ENCODE measurements at places on chromosomes 5 and 9. TPM values are rescaled to one million over a fixed set of nuclear protein-coding genes. Genes with fewer than 3 reads are reported as not detected.

DNA sequence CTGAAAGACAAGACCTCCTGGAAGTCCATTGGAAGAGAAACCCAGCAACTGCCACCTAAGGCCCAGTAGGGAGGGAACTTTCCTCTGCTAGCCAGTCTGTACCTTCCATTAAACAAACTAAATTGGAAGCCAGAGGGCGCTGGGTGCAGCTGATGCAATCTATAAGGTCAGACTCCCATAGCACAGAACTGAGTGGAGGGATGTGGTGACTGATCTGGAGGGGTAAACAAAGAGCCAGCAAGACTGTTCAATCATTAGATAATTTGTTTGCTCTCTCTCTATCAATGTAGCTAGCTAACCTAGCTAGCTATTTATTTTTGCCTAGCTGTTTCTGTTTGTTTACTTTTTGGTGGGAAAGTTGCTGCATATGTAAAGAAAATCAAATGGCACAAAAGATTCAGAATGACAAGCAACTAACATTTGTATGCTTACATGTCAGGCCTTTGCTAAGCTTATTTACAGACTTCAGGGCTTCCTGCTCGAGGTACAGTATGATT is 291.8 kb upstream of the DAB2 start:
- no peak for DNase-seq

DNA sequence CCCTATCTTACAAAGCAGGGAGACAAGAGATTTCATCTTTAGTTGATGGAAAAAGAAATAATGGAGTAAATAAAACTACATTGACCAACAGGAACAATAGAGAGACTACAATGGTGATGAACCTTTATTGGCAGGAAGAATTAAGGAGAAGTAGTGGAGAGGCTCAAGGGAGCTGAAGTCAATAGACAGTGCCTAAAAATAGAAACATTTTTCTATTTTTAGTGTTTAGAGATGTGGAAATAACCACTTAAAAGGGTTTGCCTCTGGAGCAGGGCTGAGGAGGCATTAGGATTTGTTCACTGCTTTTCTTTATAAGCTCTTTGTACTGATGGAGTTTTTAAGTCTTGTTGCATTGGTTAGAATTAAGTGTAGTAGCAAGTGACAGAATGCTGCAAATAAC is 98.4 kb upstream of the ERCC6L2 start:
- DNase-seq = no peak

DNA sequence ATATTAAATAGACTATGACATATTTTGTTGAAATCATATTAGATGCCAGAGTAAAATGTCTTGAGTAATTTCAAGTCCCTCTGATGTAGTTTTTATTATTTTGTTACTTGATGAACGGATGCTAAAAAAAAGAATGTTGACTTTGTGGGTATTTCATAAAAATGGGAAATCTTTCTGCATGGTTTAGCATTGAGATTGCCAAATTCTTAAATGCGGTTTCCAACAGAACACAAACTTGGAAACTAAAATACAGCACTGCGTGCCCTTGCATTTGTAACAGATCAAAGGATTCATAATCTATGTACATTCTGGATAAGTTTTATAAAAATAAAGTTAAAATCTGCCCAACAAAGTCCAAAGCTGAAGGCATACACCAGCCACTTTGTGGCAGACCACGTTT is 425.5 kb upstream of the DAB2 start:
- no peak for DNase-seq

DNA sequence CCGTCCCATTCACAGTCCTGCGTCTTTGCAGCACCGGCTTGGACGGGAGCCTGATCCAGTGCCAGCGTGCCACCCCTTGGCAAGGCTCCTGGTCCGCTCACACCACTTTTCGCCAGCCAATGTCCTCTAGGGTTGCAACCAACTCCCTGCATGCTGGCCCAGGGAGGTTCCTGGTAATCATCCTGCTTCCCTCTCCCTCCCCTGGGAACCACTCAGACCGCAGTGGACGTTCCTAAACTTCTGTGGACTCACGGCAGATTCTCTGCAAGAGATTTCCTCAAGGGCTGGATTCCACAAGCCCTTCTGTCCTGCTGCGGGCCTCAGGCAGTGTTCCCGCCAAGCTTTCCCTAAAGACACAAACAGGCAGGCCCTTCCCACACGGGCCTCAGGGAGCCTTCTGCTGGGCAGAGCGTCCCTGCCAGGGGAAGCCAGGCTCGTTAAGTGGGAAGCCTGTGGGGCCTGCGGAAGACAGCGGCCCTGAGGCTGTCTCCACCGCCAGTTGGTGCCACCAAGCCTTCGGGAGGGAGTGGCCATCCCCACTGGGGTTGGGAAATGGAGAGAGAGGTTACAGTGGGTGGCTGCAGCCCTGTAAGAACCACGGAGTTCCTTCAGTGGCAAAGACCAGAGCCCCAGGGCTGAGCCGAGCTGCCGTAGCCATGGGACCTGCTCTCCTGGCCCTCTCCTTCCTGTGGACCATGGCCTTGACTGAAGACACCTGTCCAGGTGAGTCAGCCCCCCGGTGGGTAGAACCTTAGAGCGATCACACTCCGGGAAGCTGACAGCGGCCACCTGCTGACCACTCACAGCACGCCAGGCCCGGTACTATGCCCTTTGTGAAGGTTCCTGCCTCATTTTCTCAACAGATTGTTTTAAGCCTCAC is 16.4 kb upstream of the FCN2 start:
- no peak for DNase-seq

GRCh38 chr5:37184748-37185364 is 64.3 kb downstream of the CPLANE1 start:
- no peak for DNase-seq

DNA sequence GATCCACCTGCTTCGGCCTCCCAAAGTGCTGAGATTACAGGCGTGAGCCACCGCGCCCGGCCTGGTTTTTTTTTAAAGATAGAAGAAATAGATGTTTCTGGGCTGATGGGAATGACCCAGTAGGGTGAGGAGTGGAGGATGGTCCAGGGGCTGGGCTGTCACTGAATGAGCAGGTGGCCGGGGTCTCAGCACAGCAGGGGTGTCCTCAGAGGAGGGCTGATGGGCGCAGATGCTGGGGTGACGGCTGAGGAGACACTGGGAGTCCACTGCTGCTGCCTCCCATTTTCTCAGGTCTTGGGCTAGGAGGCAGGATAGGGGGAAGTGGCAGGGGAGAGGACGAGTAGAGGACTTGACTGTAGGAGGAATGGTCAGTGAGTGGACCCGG is 2.3 kb upstream of the TOR4A start:
- no peak for DNase-seq

ORM2 gene
- polyA plus RNA-seq = not detected

MEIKIN gene
- not detected for polyA plus RNA-seq

KLHL3 gene
- polyA plus RNA-seq = 26.6 TPM

LCN6 gene
- not detected for polyA plus RNA-seq

ENTREP1 gene
- polyA plus RNA-seq = 2.4 TPM
